ENCODE measurements at places on chromosomes 16 and 17.
A peak's percentile ranks its signal among the peaks of the same experiment; 100 is the strongest.

DNA sequence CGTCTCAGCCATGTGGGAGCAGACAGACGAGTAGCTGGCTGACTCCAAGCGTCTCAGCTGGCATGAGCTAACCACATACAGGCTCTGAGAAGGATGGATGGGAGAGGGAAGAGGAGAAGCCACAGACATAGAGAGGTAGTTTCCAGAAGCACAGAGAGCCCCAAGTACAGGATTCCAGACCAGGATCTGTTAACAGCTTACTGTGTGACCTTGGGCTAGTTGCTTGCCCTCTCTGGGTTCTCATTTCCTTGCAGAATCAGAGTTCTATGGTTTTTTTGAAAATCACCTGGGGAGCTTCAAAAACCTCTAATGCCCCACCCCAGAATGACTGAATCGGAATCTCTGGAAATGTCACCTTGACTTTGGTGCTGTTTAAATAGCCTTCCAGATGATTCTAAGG lies 60.2 kb downstream of the ABCC6 start:
- no peak overlapping the region for H3K27ac ChIP-seq
- H3K4me1 ChIP-seq, result no peaks in the 10 kb centered on the region
- no peaks in the 10 kb centered on the region for H3K36me3 ChIP-seq
- H3K4me3 ChIP-seq, result no peak overlapping the region
- no peaks in the 10 kb centered on the region for H3K27me3 ChIP-seq

DNA sequence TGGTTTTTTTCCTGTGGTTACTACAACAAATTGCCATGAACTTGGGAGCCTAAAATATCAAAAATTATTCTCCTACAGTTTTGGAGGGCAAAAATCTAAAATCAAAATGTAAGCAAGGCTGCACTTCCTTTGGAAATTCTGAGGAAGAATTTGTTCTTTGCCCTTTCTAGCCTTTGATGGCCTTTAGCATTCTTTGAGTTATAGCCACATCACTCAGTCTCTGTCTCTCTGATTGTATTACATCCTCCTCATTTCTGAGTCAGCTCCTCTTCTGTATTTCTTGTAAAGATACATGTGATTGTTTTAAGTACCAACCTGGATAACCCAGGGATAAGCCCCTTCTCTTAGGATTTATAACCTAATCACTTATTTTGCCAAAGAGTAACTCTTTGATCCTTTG lies 282.0 kb downstream of the BCAS3 start:
- H3K27me3 ChIP-seq, result no peaks in the 10 kb centered on the region
- H3K36me3 ChIP-seq, result no peaks in the 10 kb centered on the region
- no peak overlapping the region for H3K4me3 ChIP-seq
- no peak for DNase-seq
- H3K4me1 ChIP-seq, result no peaks in the 10 kb centered on the region
- no peak overlapping the region for H3K27ac ChIP-seq

DNA sequence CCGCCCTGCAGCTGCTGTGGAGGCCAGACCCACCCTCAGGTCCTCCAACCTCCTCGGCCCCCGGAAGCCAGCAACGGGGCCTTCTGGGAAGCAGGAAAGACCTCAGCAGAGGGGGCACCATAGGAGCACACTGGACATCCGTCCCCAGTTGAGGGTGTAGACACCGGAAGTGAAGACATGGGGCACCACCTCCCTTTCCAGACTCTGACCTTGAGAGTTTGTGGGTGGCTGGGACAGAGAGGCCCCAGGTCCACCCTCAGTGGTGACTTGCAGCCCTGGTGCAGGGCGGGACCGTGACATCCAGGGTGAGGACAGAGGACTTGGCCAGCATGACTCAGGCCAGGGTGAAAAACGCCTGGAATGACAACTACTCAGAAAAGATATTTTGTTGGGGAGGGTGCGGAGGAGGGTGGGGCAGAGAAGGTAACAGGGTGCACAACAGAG lies 19.9 kb downstream of the CEP295NL start:
- H3K4me1 ChIP-seq, result peaks cover 48% of the 10 kb centered on the region
- peak; percentile 71 for DNase-seq
- H3K27me3 ChIP-seq, result no peaks in the 10 kb centered on the region
- peak overlapping the region; percentile 95 for H3K27ac ChIP-seq
- no peaks in the 10 kb centered on the region for H3K36me3 ChIP-seq

DNA sequence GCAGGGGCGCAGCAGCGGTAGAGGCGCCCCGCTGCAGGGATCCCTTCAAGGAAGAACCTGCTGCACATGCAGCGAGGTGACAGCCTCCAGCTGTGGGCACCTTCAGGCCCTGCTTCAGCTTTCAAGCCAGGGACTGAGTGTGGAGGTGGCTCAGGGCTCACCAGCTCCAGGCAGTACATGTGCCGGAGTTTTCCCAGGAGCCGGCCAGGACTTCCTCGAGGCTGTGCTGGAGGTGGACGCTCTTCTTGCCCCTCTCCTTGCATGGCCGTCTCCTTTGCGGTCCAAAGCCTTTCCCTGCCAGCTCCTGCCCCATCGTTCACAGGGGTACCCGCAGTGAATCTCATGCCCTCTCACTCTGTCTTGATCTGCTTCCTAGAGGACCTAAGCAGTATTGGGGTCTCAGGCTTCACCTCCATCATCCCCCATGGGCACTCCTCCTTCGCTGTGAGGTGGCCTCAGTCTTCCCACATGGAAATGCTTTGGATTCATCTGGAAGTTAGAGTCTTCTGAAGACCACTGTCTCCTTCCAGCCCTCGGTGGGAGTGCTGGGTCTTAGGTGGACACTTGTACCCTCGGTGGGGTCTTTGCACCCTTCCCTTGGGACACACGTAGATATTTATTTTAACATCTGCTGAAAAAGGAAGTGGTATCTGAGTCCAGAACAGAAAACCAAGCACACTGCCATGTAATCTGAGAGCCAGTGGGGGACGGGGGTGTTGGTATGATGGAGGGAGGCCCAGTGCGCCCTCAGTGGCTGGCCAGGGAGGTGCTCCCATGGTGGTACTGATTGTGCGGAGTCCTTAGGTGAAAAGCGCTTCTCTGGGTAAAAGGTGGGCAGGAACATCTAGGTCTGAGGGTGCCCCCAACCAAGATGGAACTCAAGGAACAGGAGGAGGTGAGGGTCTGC lies 7.0 kb downstream of the XYLT2 start:
- peaks cover 30% of the 10 kb centered on the region for H3K36me3 ChIP-seq
- no peak overlapping the region for H3K27ac ChIP-seq
- H3K4me1 ChIP-seq, result no peaks in the 10 kb centered on the region
- no peak overlapping the region for H3K4me3 ChIP-seq

DNA sequence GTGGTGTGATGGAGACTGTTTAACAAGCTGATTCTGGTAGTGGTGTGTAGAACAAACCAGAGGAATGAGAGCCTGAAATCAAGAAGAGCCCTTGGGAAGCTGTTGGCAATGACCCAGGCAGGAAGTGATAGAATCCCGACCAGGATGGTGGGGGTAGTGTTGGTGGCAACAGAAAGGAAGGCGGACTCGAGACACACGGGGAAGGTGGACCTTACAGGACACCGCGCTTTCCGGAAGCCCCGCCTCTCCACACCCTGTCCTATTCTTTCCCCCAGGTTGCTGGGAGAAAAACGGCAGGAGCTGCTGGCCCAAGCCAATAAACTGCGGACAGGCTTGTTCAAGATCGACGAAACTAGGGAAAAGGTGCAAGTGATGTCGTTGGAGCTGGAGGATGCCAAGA lies 30.0 kb upstream of the KDM6B start:
- no peaks in the 10 kb centered on the region for H3K36me3 ChIP-seq
- H3K4me3 ChIP-seq, result peak overlapping the region; percentile 25
- peaks cover 12% of the 10 kb centered on the region for H3K4me1 ChIP-seq

DNA sequence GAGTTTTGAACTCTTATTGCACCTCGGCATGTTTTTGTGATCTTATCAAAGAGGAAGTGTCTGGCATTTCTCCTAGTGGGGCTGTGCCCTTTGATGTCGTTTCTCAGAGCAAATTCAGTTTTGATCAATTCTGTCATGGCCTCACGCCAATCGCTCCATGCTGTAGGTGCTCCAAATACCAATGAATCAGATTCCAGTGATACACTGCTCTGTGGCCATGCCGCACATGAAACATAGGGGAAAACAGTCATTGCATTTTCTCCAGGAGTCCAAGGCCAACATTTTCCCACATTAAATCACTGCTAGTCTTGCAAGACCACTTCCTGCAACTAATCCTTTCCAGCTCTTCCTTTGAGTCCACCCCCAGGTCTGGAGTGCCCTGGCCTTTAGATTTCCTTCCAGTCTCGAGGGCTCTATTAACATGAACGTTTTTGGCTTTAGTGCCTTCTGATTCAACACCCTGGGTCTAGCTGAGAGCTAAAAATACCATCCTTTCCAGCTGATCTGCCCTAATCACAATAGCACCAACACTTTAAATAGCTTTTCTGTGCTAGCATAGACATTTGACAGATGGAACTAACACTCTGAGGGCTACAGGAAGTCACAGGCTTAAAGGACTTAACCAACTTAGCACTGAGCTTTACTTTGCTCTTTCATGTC lies 18.2 kb upstream of the RASL10B start:
- H3K4me3 ChIP-seq, result no peak overlapping the region
- H3K27ac ChIP-seq, result no peak overlapping the region
- DNase-seq, result no peak
- H3K36me3 ChIP-seq, result peaks cover 11% of the 10 kb centered on the region
- H3K4me1 ChIP-seq, result no peaks in the 10 kb centered on the region

GRCh38 chr17:7797976-7798375 lies 36.0 kb upstream of the KDM6B start:
- no peak overlapping the region for H3K27ac ChIP-seq
- H3K4me3 ChIP-seq, result no peak overlapping the region
- no peaks in the 10 kb centered on the region for H3K27me3 ChIP-seq
- H3K36me3 ChIP-seq, result no peaks in the 10 kb centered on the region

GRCh38 chr16:85042167-85042526 lies 14.6 kb downstream of the KIAA0513 start:
- H3K4me1 ChIP-seq, result peaks cover 5% of the 10 kb centered on the region
- H3K27me3 ChIP-seq, result no peaks in the 10 kb centered on the region
- H3K36me3 ChIP-seq, result no peaks in the 10 kb centered on the region
- no peak overlapping the region for H3K4me3 ChIP-seq

GRCh38 chr17:7862692-7863437 lies 5.1 kb downstream of the CYB5D1 start:
- no peak for DNase-seq
- H3K27ac ChIP-seq, result no peak overlapping the region
- no peaks in the 10 kb centered on the region for H3K27me3 ChIP-seq
- no peak overlapping the region for H3K4me3 ChIP-seq

DNA sequence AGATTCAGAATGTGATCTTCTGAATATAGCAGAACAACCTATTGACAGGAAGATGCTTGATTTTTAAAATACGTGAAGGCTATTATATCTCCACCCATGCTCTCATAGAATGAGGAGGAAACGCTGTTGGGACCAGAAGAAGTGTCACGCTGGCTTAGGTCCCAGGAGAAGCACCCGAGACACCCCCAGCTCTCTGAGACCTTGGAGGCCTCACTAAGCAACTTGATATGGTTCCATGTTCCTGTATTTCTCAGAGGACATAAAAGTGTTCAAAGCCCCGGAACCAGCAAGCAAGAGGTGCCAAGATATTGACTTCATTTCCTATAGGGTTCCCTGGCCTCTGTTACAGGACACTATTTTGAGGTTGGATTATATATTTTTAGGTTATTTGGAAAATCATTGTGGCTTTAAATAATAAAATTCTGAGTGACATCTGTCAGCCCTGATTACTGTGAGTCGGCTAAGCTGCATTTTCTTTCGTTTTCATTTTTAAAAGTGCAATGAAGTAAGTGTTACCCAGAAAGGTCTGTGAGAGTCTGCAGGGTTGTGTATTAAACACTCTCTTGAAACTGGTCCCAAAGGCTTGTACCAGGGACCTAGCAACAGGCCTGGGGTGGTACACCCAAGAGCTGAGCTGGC lies 400.0 kb downstream of the SOX9 start:
- no peak for DNase-seq
- no peak overlapping the region for H3K27ac ChIP-seq
- no peaks in the 10 kb centered on the region for H3K27me3 ChIP-seq
- no peaks in the 10 kb centered on the region for H3K4me1 ChIP-seq
- no peak overlapping the region for H3K4me3 ChIP-seq
- no peaks in the 10 kb centered on the region for H3K36me3 ChIP-seq

All from HCT116 (cell line).